Activated CD4-positive, alpha-beta T cell treated with anti-CD3 and anti-CD28 coated beads, Interleukin-10, Interleukin-2, amounts not matched to agents 100 ng/mL and 50 ng/mL, durations not matched to agents 16 hours and 8 hours (primary cell): ENCODE measurements at places on chromosomes 2 and 18.

DNA sequence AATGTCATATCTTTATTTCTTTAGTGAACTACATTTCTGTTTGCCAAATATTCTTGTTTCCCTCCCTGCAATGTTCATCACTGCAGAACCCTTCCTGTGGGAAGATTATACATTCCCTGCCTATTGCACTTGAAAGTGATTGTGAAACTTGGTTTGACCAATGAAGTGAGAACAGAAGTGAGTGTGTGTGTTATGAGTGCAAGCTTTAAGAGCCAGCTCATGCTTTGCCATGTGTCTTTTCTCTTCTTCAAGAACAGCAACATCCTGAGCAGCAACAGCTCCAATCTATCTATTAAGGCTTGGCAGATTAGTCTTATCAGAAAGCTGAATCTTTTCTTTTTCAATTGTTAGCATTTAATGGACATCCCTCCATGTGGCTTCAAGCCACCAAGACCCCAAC, 42.0 kb upstream of the UBE2E3 start:
- peak; percentile 6 for DNase-seq

GRCh38 chr2:67871686-67872412, 191.0 kb downstream of the C1D start:
- no peak for DNase-seq

DNA sequence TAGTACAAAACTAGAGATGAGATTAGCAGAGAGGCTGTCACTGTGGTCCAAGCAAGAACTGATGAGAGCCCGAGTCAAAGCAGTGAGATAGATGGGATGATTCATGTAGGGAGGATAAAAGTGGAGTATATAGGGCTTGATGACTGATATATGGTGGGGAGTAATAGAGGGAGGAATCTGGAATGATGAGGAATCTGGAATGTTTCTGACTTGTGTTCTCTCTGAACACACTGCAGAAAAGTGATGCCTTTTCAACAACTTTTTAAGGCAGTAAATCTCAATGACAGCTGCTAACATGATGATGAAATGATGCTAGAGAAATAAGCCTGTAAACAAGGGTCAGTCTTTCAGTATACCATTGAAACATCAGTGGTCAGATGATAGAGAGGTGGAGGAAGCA, 143.5 kb upstream of the SP5 start:
- no peak for DNase-seq

- peak; percentile 13 for DNase-seq
These were observed 477.2 kb downstream of the TRIB2 start for GRCh38 chr2:13193900-13194299.

DNA sequence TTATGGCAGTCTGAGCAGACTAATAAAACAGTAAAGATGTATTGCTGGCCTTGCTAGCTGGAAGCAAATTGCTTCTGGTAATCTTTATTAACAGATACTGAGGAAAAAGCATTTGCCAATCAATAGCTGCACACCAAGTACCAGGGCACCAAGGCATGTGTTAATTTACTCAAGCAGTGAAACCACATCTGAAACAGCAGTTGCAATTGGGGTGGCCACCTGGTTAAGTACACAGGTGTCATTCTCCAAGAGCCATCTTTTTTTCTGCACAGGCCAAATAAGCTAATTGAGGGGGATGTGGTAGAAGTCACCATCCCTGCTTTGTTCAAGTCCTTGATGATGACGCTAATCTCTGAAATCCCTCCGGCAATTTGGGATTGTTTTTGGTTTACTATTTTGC, 8.6 kb upstream of the SEH1L start:
- no peak for DNase-seq

- no peak for DNase-seq
These were observed 205.3 kb downstream of the KCNS3 start for GRCh38 chr2:18083806-18084205.

GRCh38 chr2:147482111-147482895, 362.5 kb upstream of the ACVR2A start:
- DNase-seq, result no peak

GRCh38 chr2:164178835-164179465, 442.3 kb downstream of the GRB14 start:
- no peak for DNase-seq

DNA sequence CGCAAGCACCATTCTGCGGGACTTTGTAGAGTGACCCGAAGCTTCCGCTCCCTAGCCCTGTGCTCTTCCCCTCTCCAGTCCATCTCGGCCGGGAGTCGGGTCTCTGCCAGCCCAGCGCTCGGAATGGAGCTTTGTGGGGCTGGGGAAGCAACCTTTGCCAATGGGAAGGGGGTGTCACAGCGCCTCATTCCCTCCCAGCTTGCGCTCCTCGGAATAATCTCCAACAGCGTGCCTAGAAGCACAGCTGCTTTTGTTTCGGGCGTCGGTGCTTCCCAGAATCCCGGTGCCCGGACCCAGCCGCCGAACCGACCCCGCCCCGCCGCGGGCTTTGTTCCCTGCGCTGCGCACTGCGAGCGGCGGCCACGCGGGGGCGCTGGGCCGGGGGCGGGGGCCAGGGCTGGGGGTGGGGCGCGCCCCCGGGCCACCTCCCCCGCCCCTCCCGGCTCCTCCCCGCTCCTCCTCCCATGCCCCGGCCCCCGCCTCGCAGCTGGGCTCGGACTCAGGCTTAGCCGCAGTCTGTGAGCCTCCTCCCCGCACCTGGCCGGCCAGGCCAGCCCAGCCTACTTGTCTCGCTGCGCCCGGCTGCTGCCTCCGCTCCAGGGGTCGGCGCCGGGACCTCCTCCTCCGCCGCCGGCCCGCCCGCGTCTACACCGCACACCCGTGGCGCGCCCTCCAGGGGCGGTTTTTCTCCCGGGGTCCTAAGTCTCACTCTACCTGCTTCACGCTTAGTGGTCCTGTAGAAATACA, 77.7 kb upstream of the SMAD2 start:
- DNase-seq, result peak; percentile 46

- no peak for DNase-seq
These were observed 56.2 kb downstream of the SLC38A11 start for GRCh38 chr2:164899121-164899520.

DNA sequence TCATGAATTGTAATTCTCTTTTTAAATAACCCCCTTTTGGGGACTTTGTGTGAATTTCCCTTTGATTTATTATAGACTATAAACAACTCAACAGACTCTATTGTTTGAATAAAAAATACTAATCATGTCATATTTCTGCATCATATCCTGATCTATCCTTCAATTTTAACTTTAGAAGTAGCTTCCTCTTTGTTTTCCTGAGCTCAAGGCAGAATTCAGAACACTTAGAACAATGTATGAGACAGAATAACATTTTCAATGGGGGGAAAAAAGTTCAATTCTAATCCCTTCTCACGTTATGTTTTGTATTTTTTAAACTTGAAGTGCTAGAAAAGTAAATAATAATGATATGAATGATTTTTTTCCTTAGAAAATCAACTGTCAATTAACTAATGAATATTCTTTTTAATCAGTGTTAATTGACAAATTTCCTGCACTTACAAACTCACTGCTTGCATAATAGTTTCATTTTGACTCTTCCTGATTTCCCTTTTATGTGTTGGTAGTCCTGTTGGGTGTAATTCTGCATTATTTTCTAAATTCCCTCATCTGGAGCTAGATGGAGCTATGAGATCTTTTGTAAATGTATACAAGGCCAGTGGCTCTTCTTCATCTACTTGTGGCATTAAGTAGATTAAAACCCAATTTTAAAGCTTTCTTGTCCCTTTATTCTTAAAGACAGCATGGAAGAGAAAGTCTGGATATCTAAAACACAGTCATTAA, 326.1 kb downstream of the PARD3B start:
- DNase-seq, result peak; percentile 67

- no peak for DNase-seq
These were observed 9.0 kb downstream of the METTL21A start for GRCh38 chr2:207616185-207616584.

DNA sequence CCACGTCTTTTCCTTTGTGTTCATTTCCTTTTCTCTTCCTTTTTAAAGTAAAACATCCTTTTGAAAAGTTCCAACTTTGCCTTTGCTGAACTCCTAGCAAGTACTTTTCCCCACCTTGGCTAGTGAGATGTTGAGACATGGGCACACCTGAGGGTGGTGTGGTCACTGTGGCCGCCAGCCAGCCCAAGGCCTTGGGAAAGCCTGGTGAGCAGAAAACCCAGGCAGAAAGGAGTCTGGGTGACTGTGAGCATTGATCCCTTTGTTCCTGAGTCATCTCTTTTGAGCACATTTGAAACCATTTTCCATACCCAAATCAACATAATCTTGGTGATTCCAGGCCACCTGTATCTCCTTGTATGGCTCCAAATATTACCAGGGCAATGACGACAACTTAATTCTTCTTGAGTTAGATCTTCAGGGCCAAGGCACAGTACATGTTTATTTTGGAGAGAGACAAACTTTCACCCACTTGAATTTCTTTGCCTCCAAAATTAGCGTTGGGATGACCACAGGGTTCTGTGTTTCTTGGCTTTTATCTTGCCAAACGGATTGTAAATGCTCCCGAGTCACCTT, 14.5 kb downstream of the EPAS1 start:
- no peak for DNase-seq

- DNase-seq, result no peak
These were observed 47.0 kb downstream of the ARMC9 start for GRCh38 chr2:231245249-231246094.
